ENCODE measurements at places on chromosomes 11 and 22.

- no peak for DNase-seq
Observed at GRCh38 chr11:116733969-116734508, 38.7 kb downstream of the BUD13 start.

- DNase-seq = peak; percentile 17
Observed at GRCh38 chr11:134139873-134140331, 71.0 kb downstream of the JAM3 start.

GRCh38 chr11:76673176-76674142, 2.9 kb upstream of the LRRC32 start:
- DNase-seq = no peak

- DNase-seq = no peak
Observed at GRCh38 chr11:86932924-86933875, 22.0 kb downstream of the FZD4 start.

DNA sequence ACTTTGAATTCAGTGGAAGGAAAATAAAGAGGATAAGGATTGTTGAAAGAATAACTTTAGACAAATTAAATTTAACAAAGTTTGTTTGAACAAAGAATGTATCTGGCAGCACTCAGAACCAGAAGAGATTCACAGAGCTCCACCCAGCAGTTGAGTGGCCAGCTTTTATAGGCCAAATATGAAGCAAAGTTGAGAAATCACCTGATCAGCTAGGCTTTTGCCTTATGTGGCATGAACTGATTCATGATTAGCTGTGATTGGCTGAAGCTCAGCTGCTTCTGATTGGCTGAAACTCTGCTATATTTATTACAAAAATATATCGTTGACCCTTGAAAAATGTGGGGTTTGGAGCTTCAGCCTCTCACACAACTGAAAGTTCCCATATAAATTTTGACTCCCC, 62.6 kb downstream of the PIWIL4 start:
- no peak for DNase-seq

- no peak for DNase-seq
Observed at GRCh38 chr11:46112961-46113607, 8.2 kb downstream of the PHF21A start.

GRCh38 chr11:88619656-88620385, 282.3 kb upstream of the CTSC start:
- DNase-seq = no peak

- DNase-seq = peak; percentile 61
Observed at GRCh38 chr22:38843657-38844314, at the start of gene NPTXR. TSS of gene NPTXR (minus strand) at chr22:38844028.

GRCh38 chr11:77883775-77884174, 62.8 kb downstream of the AAMDC start:
- no peak for DNase-seq

DNA sequence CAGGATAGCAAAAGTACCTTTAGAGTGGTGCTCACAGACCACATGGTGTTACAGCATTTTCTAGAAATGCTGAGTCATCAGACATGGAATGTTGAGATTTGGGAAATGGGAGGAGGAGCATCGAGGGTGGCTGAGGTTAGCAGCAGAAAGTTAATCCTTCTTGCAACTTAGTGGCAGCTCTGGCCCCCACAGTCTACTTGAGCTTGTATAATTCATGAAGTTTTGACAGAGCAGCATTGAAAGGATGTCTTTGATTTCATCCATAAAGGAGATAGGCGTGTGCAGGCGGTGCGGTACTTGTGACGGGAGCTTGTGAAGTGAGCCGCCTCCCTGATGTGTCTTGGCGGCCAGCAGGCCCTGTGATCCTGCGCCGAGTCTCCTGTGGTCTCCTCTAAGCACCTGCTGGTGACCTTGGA, 330.5 kb downstream of the TBC1D22A start:
- no peak for DNase-seq

GRCh38 chr11:11173316-11174025, 179.6 kb downstream of the CSNK2A3 start:
- no peak for DNase-seq

DNA sequence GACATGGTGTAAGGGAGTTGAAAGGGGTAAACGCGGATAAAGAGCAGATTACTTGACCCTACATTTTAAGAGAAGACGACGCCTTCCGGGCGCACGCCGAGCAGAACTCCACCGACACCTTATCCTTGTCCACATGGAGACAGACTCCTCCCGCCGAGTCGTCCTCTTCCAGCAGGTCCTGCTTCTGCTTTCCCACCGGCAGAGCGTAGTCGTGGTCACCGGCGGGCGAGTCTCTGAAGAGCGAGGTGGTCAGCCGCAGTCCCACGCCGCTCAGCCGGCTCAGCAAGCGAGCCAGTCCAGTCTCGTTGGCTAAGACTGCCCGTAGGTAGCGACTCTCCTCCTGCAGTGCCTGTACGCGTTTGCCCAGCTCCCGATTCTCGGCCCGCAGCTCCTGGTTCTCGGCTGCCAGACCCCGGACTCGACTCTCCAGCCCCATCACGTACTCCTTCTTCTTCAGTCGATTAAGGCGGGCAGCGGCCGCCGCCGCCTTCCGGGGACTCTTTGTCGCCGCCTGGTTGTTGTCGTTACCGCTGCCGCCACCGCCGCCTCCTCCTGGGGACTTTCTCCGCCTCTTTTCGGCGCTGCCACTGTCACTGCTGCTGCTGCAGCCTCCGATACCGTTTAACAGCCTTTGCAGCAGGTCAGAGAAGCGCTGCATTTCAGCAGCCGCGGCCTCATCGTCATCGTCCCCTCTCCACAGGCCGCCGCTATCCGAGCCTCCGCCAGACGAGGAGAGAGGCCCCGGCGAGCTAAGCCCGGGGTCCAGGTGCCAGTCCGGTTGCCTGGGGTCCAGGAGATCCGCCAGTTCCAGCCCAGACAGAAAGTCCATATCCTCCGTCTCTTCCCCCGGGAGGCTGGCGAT, 945 bp downstream of the CREBZF start:
- DNase-seq = peak; percentile 67

DNA sequence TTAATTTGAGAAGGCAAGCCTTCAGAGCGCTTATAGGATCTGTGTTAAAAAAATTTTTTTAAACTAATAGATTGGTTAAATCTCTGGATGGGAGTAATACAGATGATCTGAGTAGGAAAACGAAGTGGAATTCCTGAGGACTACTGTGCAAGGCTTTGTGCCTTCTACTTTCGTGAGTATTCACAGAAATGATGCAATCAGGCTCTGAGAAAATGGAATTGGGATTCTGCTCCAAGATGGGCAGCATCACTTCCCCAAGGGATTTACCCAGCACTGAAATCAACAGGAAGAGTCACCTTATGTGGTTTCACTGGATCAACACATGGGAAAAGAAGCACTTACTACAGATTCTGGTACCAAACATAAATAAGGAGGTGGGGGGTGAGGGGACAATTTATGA, 12.5 kb downstream of the KMT5B start:
- no peak for DNase-seq

- no peak for DNase-seq
Observed at GRCh38 chr22:48755059-48755949, 1072.4 kb downstream of the BRD1 start.

- no peak for DNase-seq
Observed at GRCh38 chr11:67023957-67024353, 1.0 kb downstream of the SYT12 start.

DNA sequence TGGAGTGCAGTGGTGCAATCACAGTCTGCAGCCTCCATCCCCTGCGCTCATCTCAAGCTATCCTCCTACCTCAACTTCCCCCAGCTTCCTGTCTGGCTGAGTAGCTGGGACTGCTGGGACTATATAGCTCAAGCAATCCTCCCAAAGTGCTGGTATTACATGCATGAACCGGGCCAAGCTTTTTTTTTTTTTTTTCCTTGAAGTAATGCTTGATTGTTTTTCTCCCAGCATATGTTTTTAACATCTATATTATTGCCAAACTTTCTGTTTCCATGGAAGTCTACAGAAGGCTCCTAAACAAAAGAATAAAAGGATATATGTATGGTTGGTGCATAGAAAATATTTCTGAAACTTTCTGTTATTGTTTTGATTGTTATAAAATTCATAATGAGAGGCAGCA, 853.6 kb downstream of the KCNA4 start:
- DNase-seq = no peak

DNA sequence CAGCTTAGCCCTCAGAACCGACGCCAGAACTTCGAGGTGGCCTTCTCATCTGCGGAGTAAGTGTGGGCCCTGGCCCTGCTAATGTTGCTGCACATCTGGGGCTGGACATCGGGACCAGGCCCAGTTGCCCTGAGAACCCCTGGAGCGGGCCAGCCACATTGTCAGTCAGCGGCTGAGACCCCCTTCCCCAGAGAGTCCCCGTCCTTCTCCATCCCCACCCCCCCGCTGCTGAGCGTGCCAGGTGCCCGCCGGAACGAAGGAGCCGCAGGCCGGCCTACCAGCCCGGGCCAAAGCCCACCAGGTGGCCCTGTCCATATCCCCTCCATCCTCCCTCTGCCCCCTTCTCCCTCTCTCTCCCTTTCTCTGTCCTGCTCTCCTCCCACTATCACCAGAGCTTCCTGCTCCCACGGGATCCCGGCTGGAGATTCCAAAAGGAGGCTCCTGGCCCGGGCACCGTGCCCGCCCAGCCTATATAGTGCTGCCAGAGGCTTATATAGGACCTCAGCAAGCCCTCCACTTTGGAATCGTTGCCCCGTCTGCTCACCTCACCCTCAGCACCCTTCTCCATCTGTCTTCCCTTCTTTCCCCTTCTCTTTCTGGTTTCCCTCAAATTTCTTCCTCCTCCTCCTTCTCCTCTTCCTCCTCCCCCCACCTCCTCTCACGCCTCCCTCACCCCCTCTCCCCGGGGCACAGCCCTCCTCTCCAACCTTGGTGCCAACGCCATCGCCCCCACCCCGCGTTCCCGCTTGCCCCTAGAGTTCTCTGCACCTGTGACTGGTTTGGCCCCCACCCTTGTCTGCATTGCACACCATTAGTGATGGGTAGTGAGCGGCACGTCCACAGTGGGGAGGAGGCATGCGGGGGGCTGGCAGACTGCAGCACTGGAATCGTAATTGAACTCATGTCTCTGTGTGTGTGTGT, 7.3 kb downstream of the SELENOM start:
- DNase-seq = no peak

DNA sequence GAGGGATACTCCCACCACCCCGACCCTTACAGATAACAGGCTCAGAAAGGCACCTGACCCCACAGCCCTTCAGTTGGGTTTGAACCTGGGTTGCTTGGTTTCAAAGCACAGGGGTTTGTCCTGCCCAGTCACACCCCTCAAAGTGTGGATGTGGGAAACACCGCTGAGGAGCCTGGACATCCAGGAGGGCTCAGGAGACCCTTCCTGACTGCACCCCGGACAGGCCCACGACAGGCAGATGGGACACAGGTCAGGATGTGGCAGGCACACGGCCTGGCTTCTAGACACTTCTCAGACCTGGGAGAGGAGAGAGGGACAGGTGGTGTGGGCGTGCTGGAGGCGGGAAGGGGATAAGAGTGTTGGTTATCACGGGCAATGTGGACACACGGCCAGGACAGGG, 932.3 kb downstream of the BRD1 start:
- peak; percentile 35 for DNase-seq

GRCh38 chr11:35116245-35116644, 22.7 kb upstream of the CD44 start:
- no peak for DNase-seq

DNA sequence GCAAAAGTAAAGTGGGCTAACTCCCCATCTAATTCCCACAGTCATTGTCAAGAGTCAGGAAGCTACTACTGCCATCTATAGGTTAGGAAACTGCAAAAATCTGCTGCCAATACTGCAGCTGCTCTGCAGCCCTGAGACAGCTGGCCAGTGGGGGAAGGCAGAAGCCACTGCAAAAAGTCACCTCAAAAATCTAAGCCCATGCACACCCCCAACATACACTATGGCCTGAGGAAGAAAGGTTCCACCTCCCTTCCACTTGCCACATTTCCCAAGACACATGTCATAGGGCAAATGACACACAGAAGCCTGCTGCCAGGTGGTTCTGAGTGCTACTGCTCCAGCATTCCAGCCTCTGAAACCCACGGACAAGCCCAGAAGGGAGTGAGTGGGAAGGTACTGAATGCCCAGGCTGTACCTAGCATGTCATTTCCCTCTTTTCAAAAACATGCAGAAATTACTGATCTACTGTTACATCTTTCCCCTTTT, 36.9 kb downstream of the DGCR2 start:
- DNase-seq = no peak

- no peak for DNase-seq
Observed at GRCh38 chr11:116061322-116061721, 557.1 kb upstream of the CADM1 start.

GRCh38 chr11:67174311-67174710, 55.2 kb downstream of the KDM2A start:
- DNase-seq = no peak

- no peak for DNase-seq
Observed at GRCh38 chr22:50513175-50513574, 5.2 kb downstream of the NCAPH2 start.

DNA sequence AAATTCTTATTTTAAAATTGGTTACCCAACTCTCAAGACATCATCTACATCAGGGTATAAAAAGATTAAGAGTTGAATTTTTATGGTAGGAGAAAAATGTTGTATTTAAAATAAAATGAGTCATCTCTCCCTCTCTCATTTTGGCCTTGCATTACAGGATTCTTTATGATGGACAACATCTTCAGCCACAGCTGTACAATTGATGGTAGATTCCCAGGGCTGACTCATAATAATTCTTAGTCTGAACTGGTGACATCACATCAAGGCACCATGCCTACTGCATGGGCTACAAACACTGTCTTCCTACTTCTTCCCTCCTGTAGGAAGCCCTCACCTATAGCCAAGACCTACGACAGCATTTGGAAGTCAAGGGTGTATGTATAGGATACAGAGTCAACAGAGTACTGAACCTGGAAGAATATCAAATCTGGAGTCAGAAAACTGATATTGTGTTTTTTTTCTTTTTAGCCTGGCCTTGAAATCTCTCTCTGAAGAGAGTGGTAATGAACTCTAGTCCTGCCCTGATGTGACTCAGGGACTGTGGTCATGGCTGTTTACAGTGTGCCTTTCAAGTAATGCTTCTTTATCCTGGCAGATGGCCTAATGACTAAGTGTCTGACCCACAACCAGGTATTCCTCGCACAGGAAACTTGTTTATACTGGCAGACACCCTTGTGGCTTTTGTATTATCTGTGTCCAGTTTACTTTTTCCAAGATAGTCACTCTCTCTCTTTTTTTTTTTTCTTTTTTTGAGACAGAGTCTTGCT, 32.5 kb downstream of the MRGPRX2 start:
- peak; percentile 38 for DNase-seq

DNA sequence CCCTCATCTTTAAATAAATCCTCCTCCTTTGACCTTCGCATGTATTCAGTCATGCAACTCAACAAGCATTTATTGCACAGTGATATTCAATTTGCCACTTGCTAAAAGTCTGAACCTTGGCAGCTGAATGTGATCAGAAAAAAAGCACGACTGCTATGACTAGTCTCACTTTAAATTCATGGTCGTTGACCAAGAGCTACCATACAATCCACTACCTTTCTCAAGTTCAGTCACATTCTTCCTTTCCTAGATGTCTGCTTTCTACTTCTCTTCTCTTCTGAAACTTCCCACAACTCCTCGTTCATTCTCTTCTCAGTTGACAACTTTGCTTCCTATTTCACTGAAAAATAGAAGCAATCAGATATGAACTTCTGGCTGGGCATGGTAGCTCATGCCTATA, 2.0 kb upstream of the SAA1 start:
- DNase-seq = no peak

GRCh38 chr22:17823226-17823625, 49.0 kb upstream of the BID start:
- no peak for DNase-seq
